ENCODE measurements at places on chromosomes 11 and 22.
A peak's percentile ranks its signal among the peaks of the same experiment; 100 is the strongest.

DNA sequence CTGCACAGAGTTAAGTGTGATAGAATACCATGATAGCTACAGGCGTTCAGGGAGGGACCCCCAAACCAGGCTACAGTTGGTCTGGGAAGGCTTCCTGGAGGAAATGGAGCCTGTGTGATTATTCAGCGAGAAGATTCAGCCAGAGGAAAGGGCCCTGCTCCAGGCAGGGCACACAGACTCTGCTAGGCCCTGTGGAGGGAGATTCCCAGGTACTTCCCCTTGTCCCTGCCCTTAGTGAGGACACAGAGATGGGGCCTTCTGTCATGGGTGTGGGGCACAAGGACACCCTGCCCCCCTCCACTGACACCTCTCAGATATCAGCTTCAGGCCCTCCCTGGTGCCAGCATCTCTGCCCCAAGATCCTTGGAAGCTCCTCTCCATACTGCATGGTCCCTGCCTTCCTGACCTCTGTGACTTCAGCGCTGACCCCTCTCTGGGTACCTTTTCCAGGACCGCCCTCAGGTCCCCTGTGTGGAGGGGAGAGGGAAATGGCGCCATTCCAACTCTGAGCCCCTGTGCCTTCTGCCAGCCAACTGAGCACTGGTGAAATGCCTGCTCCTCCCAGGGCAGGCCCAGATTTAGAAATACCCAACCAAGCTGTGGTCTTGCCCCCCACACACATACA lies 12.6 kb upstream of the POU2F3 start:
- no peak for DNase-seq

- no peak for DNase-seq
Observed at GRCh38 chr11:74102321-74102720, 68.5 kb downstream of the C2CD3 start.

DNA sequence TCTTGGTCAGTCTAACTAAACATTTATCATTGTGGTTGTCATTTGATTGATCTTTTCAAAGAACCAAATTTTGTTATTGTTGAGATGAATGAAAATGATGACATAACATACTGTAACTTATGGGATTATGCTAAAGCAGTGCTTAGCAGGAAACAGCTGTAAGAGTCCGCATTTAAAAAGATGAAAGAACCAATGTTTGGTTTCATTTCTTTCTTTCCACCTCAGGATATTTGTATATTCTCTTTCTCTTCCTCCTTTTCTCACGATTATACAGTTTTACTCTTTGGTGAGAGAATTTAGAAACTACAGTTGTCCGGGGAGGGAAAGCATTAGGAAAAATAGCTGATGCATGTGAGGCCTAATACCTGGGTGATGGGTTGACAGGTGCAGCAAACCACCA lies 23.1 kb downstream of the PIH1D2 start:
- DNase-seq, result peak; percentile 43

GRCh38 chr11:69491071-69492031 lies 9.9 kb downstream of the LINC01488 start:
- no peak for DNase-seq

GRCh38 chr11:131885431-131885830 lies 515.0 kb downstream of the NTM start:
- DNase-seq, result no peak

GRCh38 chr11:43222215-43222614 lies 89.6 kb upstream of the API5 start:
- DNase-seq, result no peak

GRCh38 chr11:60919956-60920355 lies 4.3 kb upstream of the TMEM132A start:
- no peak for DNase-seq

GRCh38 chr11:35013514-35014233 lies 97.3 kb downstream of the PDHX start:
- DNase-seq, result peak; percentile 51
